Posterior vena cava (tissue), 2 donors: ENCODE measurements at places on chromosomes 16 and 17. TPM values are rescaled to one million over a fixed set of nuclear protein-coding genes. Genes with fewer than 3 reads are reported as not detected.

DNA sequence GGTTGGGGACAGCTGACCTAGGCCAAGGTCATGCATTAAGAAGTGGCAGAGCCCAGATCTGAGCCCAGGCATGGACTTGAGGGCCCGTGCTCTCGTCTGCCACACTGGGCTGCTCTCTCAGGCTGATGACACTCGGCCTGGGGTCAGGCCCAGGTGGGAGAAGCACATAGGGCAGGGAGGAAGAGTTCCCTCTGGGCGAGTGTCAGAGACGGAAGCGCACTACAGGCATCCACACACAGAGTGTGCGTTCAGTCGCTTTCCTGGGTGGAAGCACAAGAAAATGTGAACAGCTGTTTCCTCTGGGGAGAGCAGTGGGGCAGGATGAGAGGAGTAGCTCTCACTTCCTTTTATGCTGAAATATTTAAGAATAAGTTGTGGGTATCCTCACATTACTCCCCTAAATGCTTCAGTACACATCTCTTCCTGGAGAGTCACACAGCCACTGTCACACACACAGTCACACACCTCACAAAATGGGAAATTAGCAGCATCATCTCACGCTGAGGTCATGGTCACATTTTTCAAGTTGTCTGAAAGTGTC is 59.7 kb downstream of the B9D1 start:
- peak; percentile 74 for DNase-seq

DNA sequence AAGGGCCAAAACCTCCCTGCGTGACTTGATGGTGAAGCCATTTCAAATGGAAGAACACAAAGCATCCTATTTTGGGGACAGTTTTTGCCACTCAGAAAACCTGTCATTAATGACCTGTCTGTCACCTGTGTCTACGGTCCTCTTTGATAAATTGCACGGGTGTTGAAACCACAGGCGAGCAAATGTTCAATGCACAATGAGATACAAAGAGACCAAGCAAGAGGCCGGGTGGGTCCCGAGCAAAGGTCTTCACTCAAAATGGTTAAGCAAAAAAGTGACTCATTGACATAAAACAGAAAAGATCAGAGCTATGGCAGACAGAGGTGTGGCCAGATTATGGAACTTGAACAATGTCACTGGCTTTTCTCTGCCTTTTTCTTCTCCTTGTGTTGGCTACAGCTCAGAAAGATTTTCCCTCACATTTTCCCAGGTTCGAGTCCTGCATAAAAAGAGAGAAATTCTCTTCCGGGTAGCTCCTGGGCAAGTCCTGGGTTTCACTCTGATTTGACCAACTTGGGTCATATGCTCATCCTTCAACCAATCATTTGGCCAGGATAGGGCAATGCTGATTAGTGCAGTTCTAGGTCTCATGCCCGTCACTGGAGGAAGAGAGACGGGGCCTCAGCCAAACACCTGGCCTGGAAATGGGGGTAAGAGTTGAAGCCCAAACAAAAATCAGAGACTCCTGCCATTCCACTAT is 92.2 kb downstream of the CMC2 start:
- no peak for DNase-seq

- DNase-seq, result no peak
Observed at GRCh38 chr16:78258375-78259065, 159.1 kb downstream of the WWOX start.

GRCh38 chr17:19004421-19005136 is at the start of gene FAM83G:
FAM83G (minus strand) TSS chr17:19004764; CDS start chr17:19004041, 723 bp downstream.
- peak; percentile 91 for DNase-seq

GRCh38 chr16:74560912-74561311 is 46.0 kb downstream of the GLG1 start:
- no peak for DNase-seq

DNA sequence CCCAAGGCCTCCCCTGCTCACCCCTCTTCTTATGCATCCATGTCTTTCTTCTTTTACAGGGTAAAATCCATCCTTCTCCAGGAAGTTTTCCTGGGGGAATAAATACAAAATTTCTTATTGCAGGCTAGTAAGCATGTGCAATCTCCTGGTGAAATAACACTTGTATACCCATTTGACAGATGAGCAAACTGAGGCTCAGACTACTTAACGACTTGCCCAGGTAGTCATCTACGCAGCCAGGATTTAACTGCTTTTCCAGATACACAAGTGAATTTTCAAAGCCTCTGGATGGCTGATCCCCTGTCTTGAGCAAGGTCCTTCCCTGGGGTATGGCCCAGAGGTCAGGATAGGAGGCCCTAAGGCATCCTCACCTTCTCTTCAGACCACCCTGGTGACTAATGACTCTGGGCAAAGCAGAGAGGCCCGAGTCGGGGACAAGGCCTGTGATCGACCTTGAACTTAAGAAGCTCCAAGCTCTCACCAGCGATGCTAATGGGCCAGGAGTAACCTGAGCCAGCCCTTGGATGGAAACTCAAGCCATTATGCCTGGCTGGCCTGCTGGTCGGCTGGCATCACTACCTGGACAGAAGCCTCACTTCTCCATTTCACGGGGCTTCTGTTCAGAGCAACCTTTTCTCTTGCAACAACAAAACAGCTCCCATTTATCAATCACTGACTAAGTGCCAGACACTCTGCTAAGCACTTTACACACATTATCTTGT is 33.1 kb downstream of the ZNF423 start:
- no peak for DNase-seq

DNA sequence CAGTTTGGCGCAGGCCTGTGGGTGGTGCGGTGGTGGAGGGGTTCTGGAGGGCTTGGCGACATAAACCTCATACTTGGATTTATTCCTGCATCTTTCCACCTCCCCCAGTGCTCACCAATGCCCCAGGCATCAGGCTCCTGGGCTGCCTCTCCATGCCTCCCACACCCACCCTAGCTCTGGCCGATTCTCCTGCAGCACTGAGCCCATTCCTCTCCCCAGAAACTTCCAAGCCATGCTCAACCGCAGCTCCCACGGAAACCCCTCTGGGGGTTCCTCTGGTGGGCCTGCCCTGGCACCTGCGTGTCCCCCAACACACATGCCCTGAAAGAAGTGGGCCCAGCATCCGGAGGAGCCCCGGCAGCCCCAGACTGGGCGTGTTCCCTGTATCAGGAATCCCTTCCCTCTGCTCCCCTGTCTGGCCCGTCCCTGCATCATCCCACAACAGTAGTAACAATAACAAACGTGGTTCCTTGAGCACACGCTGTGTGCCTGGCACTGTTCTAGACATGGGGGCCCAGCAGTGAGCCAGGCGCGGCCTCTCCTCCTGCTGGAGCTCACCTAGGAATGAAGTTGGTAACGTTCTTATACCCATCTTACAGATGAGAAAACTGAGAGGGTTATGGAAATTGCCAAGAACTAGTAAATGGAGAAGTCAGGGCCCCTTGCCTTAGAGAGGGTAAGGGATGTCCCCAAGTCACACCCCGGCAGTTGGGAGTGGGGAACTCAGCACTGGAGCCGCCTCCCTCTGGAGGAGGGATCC is 2.3 kb downstream of the PRSS21 start:
- peak; percentile 51 for DNase-seq

Gene DRC7
- total RNA-seq, result not detected
